ENCODE measurements at places on chromosomes 11 and 22.
A peak's percentile ranks its signal among the peaks of the same experiment; 100 is the strongest.

DNA sequence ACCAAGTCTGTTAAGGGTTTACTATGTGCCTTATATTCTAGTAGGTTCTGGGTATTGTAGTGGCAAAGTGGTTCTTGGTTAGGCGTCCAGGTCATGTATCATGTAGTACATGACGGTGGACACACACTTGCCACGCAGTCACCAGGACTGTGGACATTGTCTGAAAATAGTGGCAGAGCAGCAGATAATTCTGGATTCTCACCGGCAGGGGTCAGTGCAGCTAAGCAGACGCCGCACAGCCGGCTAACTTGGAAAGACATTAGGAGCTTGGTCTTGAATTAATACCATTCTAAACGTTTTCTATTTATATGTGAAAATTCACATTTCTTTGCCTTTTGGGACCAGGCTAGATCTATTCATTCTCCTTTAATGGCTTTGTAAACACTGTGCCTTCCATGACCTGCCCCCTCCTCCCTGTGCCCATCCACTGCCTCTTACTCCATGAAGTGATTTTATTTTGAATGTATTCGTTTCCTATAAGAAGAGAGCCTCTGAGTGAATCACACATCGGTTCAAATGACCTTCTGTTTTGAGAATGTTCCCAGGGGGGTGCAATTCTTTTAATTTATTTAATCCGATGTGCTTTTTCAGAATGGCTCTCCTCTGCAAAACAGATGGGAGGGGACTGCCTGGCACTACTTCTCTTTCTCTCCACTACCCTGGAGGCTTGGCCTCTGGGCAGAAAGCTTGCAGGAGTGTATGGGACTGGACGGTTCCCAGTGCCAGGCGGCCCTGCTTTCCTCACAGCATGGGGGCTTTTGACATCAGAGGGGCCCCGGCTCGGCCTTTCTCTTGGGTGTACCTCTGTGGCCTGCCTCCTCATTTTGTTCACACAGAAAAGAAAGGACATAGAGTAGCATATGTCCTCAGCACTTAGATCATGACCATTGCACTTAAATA, 378.0 kb downstream of the NTM start:
- DNase-seq = peak; percentile 30

DNA sequence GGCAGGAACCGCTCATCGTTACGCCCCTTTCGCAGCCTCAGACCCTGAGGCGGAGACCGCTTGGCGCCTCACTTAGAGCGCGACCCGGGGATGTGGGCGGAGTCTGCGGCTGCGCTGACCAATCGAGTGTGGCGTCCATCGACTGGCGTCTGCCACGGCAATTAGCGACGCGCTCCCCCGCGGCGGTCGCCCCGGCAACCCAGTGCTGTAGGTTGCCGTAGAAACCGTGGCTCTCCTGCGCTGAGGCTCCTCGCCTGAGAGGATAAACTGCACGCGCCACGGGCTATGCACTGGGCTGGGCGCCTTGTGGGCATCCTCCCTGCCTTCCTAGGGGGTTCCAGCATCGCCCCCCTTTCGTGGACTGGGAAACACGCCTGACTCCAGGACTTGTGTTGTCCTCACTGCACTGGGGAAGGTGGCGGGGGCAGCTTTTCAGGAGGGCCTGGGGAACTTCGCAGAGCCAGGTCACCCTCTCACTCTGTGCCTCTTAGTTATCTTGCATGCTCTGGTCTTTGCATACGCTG, 701 bp upstream of the P2RX6 start:
- DNase-seq = peak; percentile 79

DNA sequence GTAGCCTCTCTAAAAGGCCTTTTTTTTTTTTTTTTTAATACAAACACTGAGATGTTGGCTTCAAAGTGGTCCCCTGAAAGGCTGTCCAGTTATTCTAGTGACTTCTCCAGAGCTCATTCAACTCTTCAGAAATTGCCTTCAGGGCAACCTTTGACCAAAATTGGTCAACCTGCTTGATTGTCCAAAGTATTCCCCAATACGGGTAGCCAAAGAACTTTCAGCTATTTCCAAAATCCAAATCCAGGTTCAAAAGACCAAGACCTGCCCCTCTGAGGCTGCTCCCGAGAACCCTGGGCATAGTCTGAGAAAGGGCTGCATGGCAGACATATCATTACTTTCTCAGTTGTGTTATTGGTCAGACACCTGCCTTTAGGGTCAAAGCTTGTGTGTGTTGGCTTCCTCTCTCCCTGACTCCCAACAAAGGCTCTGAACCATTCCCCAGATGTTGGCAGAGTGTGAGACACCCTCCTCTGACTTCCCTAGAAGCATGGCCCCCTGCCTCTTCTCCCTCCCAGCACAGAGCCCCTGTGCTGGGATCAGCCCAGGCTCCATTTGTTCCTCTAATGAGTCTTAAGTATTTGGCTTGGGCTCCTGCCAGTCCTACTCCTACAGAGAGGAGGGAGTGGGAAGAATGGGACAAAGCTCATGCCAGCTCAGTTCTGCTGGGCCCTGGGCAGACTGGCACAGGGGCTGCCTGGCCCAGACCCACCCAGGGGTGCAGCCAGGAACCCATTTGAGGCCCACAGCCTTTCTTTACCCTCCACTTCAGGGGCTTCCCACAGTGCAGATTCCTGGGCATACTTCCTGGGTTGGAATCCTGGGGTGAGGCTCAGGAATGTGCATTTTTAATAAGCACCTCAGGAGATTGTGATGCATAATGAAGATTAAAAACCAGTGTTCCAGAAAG, 30.3 kb downstream of the TNKS1BP1 start:
- no peak for DNase-seq

- peak; percentile 63 for DNase-seq
These were observed 665 bp downstream of the USP28 start for GRCh38 chr11:113874581-113875233.

DNA sequence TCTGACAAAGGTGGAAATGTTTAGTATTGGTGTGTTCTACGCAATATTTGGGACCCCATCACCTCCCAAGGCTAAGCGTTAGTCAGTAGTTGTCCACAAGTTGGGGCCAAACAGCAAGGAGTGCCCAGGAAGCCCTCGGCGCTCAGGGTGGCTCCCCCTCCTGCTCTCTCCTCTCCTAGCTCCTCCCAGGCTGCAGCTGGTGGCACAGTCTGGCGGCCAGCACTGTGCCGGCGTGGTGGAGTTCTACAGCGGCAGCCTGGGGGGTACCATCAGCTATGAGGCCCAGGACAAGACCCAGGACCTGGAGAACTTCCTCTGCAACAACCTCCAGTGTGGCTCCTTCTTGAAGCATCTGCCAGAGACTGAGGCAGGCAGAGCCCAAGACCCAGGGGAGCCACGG, 16.8 kb downstream of the CD5 start:
- DNase-seq = no peak

GRCh38 chr11:13115380-13115675, 106.2 kb downstream of the RASSF10 start:
- no peak for DNase-seq

DNA sequence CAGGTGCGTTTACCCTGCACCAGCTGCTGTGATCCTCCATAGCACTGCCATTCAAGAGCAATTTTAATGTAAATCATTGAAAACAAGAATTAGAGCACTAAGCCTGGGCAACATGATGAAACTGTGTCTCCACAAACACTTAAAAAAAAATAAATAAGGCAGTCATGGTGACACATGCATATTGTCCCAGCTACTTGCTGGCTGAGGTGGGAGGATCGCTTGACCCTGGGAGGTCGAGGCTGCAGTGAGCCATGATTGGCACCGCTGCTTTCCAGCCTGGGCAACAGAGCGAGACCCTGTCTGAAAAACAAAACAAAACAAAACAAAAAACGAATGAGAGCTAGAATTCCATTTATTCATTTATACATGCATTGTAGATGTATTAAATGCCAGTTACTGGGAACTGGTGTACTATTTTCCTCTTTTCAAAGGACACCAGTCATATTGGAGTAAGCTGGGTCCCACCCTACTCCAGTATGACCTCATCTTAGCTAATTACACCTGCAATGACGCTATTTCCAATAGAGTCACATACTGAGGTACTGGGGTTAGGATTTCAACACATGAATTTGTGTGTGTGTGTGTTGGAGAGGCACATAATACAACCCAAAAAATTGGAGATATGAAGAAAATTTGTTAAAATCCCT, 101.9 kb downstream of the MICAL2 start:
- no peak for DNase-seq

- peak; percentile 77 for DNase-seq
These were observed 20.6 kb downstream of the APOBEC3H start for GRCh38 chr22:39117585-39118191.

DNA sequence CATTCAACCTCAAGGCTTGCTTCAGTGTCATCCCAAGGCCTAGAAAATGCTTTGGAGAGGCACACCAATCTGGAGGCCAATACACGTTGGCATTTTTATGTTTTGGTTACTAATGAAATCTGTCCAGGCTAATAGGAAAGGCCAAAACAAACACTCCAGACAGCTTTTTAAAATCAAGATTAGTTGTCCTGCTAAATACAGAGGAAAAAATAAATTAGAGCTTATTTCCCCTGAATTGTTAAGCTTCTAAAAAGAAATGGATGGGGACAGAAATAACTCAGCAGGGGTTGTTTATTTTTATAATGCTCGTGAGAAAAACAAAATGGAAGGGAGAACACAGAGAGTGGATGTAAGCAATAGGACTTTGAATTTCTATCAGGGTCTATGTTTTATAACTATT, 438.5 kb upstream of the LRRC4C start:
- no peak for DNase-seq

DNA sequence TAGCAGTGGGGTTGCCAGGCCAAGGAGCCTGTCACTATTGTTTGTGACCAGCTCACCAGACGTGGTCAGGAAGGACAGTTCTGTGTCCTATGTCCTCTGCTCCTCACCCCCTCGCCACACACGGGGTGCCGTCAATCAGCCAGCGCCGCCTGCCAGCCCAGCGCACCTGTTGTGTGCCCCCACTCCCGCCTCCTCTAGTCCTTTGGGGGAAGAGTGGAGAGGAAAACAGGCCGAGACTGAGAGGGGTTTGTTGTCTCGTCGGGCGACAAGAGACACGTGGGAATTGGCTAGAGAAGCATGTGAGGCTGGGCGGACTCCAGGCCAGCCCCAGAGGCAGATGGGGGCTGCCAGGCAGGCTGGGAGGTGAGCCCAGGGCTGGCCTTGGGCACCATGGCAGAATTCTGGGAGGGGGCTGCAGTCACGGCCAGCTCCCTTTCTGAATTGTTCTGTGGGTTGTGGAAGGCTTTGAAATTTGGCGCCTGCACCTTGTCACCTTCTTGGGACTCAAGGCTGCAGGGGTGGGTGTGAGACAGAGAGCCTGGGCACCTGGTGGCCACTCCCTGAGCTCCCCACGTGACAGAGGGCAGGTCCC, 3.1 kb upstream of the KCNQ1OT1 start:
- DNase-seq = no peak

- no peak for DNase-seq
These were observed 53.6 kb upstream of the OR5D13 start for GRCh38 chr11:55719608-55720160.

DNA sequence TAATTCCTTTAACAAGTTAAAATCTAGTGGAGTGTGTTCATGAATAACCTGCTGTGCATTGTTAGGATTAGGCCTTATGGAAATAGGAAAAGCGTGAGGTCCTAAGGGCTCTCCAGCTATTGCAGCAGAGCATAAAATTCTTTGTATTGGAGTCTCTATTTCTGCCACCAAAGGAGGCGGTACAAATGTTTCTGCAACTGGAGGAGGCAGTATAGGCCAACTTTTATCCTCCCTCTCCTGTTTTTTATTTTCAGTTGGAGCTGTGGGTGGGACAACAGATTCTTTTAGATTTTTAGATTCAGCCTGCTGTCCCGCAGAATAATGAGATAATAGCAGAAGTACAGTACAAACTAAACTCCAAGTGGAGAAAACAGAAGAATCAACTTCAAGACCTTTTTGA, 26.2 kb downstream of the OR10A6 start:
- DNase-seq = no peak

- DNase-seq = no peak
These were observed 976.0 kb downstream of the OPCML start for GRCh38 chr11:132556316-132556715.

- no peak for DNase-seq
These were observed 90.8 kb upstream of the SHANK2 start for GRCh38 chr11:71342951-71343827.

DNA sequence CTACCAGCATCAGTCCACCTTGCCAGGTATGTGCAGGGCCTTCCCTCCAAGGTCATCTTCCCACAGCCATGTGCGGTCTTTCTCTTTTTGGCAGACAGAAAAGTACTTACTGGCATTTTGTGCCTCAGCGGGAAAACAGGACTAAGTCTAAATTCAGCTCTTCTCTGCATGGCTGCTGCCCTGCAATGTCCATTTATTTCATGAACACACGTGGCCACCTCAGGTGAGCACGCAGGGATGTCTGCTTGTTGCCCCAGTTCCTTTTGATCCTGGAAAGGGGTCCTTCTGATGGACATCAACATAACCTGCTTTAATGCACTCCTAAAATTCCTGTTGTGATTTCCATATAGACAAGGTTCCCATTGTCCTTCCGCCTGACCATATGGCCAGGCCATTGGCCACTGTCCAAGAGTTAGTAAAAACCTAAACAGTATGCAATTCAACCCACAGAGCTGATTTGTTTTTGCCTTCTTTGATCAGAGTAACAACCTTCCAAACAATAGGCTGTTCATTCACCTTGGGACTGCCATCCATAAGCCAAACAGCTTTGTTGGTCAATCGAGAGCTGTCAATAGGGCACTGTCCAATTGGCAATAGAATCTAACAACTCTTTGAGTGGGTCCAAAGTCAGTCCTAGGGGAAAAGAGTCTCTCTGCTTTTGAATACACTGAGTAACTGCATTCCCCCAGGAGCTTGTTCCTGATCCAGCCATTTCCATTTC, 5.9 kb downstream of the TREH start:
- no peak for DNase-seq

- DNase-seq = no peak
These were observed 28.1 kb upstream of the BID start for GRCh38 chr22:17802411-17802810.
